Activated CD4-positive, alpha-beta T cell treated with anti-CD3 and anti-CD28 coated beads, Interleukin-2, amount 10 ng/mL, durations not matched to agents 7 days and 5 days (primary cell): ENCODE measurements at places on chromosomes 7 and 10.

DNA sequence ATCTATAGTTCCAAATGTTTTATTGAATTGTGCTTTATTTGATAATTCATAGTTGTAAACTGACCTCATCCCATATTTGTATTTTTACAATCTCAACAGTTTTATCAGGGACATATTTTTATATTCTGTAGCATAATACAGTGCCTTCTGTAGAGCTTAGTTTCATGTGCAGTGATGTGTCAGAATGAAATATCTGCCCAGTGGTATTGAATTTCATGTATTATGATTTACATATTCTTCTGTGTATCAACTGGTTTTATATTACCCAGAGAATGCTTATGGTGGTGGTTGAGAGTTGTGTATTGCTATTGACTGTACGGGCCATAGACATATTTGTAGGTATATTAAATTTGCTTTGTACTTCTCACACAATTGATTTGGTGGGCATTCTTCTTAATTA, 89.9 kb downstream of the KAT6B start:
- no peak for DNase-seq

- DNase-seq: no peak
These were observed 282.7 kb downstream of the POU6F2 start for GRCh38 chr7:39260279-39260844.

DNA sequence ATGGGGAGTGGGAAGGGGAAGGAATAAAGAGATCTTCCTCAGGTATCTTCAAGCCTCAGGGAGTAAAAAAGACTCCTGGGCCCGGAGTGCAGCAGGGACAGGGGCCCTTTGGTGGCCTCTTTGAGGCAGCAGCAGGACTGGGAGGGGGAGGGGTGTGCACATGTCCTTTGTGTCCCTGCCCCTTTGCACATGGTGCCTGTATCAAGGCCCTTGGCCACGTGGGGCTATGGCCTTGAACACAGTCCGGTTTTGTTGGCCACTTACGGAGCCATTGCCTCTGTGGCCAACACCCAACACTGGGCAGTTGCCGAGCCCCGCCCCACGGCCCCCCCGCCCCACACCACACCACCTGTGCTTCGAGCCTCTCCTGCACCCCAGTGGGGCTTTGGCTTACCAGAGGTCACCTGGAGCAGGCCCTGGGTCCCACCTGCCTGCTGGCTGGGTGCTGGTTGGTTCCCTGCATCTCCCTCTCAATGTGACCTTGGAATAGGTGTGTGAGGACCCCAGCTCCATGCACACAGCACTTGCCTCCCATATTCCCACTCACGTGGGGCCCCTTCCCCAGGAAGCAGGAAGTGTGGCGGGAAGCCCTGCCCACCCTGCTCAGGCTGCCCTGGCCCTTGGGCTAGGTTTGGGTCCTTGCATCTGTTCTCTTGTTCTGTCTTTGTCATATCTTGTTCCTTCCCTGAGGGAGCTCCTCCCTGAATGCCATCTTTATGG, 5.4 kb downstream of the SAP25 start:
- no peak for DNase-seq

- DNase-seq: no peak
These were observed 302.0 kb upstream of the LYZL1 start for GRCh38 chr10:28986856-28987255.

DNA sequence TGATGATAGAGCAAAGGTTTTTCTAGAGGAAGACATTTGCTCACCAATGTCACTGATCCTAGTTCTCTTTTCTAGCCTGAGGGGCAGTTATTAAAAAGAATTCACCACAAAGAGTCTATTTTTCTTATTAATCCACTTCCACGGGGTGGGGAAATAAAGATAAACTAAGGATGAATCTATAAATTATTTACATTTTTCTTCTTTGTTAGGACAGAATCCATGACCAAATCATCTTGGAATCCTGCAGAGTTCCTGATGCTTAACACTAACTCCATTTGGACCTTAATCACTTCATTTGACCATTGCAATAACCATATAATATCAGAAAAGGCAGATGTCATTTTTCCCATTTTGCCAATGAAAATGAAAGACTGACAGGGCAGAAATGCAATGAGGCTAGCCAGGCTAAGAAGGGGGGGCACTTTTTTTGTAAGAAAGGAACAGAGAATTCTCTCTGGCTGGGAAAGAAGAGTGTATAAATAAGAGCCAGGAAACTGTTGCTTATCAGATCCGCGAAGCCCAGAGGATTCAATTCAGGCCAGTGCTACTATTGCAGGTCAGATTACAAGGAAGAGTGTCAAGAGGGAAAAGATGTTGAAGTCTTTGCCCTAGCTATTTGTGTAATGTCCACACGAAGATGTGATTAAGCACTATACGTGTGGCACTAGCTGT, 433.2 kb downstream of the TNS3 start:
- DNase-seq: no peak

- peak; percentile 76 for DNase-seq
These were observed 4.0 kb upstream of the SH3PXD2A start for GRCh38 chr10:103859161-103860086.

GRCh38 chr7:121744877-121745276, 128.1 kb upstream of the PTPRZ1 start:
- DNase-seq: no peak

DNA sequence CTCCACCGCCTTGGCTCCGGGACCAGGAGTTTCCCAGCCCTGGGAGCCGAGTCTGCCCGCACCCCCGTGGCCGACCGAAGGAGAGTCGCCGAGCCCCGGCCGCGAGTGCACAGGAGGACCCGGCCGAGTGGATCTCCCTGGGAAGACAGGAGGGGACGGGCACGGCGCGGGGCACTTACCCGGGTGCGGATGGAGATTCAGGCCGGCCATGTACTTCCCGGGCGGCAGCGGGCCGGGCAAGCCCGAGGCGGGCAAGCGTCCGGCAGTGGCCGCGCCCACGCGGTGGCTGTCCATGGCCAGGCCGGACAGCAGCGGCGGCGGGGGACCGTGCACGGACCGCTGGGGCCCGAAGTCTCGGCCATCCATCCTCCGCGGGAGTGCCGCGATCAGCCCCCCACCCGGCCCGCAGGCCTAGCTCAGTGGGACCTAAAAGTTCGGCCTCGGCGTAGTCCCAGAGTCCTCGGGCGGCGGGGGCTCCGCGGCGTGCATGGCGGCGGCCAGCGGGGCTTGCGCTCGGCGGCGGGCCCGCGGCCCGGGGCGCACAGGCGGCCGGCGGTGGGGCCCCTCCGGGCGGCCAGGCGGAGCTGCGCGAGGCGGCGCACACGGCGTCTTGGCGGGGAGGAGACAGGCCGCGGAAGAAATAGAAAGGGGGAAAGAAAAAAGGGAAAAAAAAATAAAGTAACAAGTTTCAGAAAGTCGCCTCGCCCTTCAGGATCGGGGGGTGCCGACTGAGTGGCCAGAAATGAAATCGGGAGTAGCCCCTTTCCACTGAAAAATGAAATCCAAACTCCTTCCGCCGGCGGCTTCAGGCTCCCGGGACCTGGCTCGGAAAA, 2.5 kb downstream of the TNRC18 start:
- DNase-seq: no peak

- DNase-seq: peak; percentile 73
These were observed 65.3 kb downstream of the CARD11 start for GRCh38 chr7:2978408-2978807.

GRCh38 chr7:45973725-45974532, 52.9 kb upstream of the IGFBP3 start:
- no peak for DNase-seq

GRCh38 chr10:127444155-127444554, 105.0 kb upstream of the NPS start:
- no peak for DNase-seq

DNA sequence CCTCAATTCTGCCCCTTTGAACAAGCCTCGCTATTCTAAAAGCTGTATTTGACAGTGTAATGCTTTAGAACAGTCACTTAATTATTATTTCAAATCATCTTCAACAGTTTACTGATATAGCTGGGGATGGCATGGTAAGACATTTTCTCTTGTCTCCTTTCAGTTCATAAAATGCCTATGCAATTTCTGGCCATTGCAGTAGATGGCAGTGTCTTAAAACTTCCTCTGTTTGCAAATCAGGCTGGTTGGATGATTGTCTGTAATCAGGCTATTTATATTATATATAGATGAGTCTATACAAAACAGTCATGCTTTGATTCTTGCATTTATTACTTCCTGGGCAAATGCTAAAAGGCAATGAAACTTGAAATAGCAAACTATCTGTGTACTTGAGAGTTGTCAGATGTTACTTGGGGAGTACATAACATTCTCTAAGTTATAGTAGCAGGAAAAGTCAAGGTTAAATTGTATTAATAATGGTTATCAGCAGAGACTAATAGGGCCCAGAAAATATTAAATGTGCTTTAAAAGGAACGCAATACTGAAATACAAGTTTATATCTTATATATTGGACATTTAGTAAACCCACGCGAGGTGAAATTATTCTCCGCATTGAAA, 55.5 kb upstream of the LHFPL3 start:
- DNase-seq: peak; percentile 9

DNA sequence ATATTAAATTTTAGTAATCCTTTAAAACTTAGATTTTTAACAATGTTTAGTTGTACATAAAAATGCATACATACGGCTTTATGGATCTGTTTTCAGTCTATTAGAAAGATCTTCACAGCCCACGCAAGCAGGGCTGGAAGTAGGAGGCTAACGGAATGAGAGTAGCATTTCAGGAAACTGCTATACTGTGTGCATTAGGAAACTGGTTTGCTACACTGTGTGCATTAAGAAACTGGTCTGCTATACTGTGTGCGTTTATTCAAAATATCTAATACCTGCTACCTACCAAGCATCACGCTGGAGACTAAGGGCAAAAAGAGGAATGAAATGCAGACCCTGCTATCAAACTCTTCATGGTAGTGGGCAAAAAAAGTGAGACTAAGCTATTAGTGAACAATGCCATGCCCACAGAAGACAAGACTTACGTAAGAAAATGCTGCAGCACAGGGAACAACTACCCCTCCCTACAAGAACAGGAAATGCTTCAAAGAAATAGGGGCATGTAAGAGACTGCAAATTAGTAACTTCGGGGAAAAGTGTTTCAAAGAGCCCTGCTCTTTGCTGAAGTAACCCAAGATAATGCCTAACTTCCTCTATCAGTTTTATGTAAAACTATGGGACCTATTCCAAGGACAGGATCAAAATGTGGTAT, 11.3 kb downstream of the RAB11FIP2 start:
- no peak for DNase-seq

DNA sequence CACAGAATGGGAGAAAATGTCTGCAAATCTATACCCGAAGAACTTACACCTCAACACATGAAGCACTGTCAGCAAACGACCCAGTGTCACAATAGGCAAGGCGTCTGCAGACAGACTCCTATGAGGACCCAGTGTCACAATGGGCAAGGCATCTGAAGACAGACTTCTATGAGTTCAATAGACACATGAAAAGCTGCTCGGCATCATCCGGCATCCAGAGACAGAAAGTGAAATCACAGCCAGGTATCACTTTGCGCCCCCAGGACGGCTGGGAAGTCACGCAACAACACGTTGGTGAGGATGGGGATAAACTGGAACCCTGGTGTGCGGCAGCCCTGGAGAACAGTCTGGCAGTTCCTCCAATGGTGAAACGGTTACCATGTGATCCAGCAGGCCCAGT, 273.2 kb downstream of the ELFN1 start:
- DNase-seq: peak; percentile 52

GRCh38 chr7:94620703-94621118, 35.2 kb downstream of the SGCE start:
- peak; percentile 19 for DNase-seq

DNA sequence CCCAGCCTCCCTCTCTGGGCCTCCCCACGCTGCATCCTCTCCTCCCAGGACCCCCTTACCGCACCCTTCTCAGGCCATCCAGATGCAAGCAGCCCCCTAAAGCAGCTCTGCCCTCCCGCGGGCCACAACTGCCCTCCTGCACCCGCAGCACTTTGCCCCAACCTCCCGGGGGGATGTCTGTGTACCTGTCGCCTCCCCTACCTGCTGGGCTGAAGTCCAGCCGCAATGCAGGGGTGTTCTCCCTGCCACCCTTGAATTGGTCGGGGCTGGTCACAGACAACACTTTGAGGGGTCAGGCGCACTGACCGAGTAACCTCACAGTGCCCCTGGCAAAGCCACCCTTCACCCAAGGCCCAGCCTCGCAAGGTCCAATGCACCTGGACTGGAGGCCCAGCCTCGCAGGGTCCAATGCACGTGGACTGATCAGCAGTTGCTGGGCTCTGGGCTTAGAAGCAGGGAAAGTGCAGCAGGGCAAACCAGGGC, 8.3 kb upstream of the CALML5 start:
- DNase-seq: no peak

DNA sequence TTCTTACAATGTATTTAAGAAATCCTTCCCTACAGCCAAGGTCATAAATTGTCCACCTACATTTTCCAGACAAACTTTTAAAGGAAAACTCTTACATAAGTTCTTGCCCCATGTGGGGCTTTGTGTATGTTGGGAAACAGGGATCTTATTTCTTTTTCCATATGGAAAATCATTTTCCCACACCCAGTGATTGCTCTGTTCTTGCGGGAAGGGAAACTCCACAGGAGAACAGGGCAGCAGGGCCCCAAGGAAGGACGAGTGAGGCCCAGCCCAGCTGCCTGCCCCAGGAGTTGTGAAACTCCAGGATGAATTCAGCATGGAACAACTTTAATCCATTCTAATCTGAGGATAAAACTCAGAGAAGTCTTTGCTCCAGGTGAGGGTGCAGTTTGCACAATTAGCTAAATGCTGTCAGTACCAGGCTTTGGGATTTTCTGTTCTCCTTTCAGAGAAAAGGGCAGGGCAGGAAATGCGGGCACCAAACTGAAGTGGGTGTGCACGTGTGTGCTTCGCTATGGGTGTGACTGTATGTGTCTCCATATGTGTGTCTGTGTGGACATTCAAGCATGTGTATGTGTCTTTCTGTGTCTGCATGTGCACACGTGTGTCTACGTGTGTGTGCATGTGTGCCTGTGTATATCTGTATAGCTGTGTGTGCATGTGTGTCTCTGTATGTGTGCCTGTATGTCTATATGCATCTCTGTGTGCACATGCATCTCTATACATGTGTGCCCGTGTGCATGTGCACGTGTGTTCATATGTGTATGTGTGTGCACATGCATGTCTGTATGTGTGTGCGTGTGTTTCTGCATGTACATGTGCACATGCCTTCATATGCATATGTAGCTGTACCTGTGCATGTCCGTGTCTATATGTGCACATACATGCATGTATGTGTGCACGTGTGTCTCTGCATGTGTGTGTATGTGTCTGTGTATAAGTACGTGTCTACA, 102.0 kb upstream of the FAM20C start:
- no peak for DNase-seq

DNA sequence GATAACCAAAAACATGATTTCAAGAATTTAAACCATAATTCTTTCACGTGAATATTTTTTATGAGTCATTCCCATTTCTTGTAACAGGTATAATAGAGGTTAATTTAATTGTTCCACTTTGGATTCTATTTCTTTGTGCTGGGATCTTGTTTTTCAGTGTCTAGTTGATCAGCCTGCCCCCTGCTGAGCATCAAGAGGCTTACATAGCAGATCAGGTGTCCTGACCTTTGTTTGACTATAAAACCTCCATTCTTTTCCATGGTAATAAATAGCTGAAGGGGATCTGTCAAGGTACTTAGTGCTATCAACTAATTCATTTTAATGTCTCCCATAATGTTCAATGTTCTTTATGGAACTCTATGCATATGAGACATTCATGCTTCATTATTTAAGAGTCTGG, 4.9 kb downstream of the COL17A1 start:
- peak; percentile 22 for DNase-seq

- DNase-seq: no peak
These were observed 28.5 kb downstream of the EPC1 start for GRCh38 chr10:32318476-32318896.
